ENCODE measurements at places on chromosomes 11 and 22. TPM values are rescaled to one million over a fixed set of nuclear protein-coding genes. Genes with fewer than 3 reads are reported as not detected.

DNA sequence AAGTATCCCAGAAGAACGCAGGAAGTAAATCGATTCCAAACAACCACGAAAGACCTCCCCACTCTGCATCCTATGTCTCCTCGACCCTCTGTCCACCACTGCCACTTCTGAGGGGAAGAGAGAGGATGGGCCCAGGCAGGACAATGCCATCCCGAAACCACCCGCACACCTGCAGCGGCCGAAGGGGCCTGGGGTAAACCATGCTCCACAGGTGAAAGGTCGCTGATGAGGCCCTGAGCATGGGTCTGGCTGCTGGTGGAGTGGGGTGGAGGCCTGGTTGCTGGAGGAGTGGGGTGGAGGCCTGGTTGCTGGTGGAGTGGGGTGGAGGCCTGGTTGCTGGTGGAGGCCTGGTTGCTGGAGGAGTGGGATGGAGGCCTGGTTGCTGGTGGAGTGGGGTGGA is 13.1 kb downstream of the TOLLIP start:
- H3K4me1 ChIP-seq = peaks cover 11% of the 10 kb centered on the region
- no peak overlapping the region for H3K27ac ChIP-seq
- no peaks in the 10 kb centered on the region for H3K36me3 ChIP-seq
- H3K4me3 ChIP-seq = no peak overlapping the region
- no peak for DNase-seq

DNA sequence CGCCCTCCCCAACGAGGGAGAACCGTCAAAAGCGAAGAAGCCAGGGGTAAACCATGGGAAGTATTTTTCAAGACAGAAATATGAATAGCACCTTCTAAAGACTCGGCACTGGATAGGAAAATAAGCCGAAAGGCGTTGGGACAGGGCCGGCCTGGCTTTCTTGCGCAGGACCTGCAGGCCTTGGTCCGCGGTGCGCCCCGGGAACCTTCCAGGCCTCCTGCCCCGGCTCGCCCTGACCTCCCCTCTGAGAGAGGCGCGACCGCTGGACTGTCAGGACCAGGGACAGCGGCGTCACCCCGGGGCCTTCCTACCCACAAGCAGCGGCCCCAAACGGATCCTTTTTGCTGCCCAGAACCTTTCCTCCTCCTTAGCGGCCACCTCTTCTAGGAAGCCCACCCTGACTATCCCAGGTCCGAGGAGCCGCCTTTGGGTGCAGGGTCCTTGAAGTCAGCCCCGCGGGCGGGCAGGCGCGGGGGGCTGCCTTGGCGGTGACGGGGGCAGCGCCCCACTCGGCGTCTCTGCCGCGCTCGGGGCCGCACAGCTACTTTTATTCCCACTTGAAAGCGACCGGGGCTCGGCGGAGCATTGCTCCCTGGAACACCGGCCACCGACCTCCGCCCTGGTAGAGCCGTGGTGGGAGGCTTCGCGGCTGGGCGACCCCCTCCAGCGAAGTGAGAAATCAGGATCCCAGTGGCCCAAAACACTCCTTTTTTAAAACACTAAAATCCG is 650 bp upstream of the MAPK11 start:
- H3K27me3 ChIP-seq = no peaks in the 10 kb centered on the region
- DNase-seq = peak; percentile 82
- peaks cover 7% of the 10 kb centered on the region for H3K4me1 ChIP-seq
- H3K36me3 ChIP-seq = peaks cover 11% of the 10 kb centered on the region
- H3K27ac ChIP-seq = no peak overlapping the region
- H3K4me3 ChIP-seq = peak overlapping the region; percentile 74

DNA sequence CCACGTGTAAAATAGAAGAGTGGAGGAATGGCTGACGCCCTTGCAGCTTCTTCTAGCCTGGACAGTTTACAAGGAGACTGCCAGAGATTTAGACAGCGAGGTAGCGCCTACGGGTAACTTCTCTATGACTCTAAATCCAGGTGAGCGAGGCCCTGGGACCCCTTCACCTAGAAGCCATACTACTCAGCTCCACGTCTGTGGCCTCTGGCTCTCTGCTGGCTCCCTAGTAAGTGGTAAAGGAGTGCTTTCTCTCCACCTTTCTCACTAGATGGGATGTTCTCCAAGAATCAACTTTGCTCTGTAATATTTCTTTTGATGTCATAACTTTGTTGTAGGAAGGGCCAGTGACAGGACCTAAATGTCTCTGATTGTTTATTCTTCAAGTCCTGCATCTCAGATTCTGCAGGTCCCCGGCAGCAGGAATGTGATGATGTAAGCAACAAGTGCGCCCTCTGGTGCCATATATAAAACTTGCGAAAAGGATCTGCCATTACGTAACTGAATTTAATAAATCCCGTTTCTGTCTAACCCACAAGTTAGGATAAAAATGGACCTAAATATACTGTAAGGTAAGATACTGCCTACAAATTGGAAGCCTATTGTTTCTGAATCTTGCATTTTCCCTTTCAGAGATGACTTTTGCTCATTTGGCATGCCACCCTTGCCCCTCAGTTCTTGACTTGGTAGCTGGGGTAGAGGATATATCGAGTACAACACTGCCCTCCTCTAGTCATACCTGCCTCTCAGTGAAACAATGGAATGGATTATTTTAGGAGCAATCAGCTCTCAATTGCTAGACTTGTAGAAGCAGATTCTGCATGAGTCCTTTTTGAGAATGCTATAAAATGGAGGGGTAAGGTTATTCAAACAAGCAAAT is 11.0 kb upstream of the PTPN5 start:
- H3K27me3 ChIP-seq = peaks cover 27% of the 10 kb centered on the region
- H3K27ac ChIP-seq = no peak overlapping the region

DNA sequence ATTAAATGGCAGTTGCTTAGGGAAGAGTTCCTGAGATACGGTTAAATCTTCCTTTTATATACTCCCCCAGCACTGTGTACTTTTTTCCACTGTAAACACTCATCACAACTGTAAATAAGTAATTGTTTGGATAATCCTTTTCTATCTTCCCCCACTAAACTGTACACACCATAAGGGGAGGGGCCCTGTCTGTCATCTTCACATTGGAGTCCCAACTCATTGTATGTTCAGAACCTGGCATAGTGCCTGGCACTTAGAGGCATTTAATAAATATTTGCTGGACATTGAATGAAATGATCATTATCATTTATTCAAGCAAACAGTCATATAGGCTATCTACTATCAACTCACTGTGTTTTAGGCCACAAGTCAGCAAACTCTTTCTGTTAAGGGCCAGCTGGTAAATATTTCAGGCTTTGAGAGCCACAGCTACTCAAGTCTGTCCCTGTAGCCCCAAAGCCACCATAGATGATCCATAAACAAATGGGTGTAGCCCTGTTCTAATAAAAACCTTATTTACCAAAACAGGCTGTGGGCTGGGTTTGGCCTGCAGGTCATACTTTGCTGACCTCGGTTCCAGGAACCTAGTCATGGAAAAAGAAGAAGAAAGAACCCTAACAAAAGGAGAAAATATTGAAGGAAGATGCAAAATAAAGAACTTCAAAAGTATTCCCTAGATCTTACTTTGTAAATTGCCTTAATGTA is 70.0 kb downstream of the AMOTL1 start:
- no peak for DNase-seq
- H3K4me3 ChIP-seq = no peak overlapping the region
- H3K36me3 ChIP-seq = peaks cover 30% of the 10 kb centered on the region
- H3K27ac ChIP-seq = no peak overlapping the region
- H3K4me1 ChIP-seq = peaks cover 17% of the 10 kb centered on the region

DNA sequence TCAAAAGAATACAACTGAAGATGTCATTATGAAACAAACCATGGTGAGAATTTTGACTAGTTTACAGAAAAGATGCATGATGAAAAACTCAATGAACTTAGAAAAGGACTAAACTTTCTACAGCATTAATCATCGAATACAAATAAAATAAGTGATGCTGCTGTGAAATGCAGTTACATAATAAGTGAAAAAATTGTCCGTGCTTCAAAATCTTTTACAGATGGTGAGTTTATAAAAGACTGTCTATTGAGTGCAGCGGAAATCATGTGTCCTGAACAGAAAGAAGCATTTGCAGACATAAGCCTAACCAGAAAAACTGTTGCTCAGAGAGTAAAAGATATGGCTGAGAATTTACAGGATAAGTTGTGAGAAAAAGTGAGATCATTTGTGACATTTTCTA is 33.8 kb downstream of the NEAT1 start:
- H3K4me1 ChIP-seq = peaks cover 43% of the 10 kb centered on the region
- peak overlapping the region; percentile 76 for H3K4me3 ChIP-seq
- no peaks in the 10 kb centered on the region for H3K36me3 ChIP-seq
- no peaks in the 10 kb centered on the region for H3K27me3 ChIP-seq
- peak; percentile 70 for DNase-seq

Gene MRGPRX4
- not detected for total RNA-seq

Measured in GM23248 (cell line).